ENCODE measurements at places on chromosomes 13 and 19.

DNA sequence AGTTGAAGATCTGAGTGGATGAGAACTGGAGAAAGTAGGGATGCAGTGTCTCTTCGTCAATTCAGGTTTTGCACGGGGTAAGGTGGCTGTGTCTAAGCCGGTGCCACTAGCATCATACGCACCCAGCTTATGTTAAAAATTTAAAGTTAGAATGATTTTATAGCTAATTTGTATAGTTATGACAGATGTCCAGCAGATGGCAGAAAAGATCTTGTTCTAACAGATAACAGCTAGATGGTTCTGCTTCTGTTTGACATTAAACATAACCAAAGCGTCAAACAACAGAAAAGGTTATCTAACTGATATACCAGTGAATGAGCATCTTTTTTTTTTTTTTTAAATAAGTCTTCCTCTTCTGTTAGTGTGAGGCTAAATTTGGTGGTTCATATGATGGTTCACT is 18.8 kb upstream of the EDDM13 start:
- peak; percentile 59 for DNase-seq

- DNase-seq: no peak
Observed at GRCh38 chr13:77513719-77514335, 21.7 kb upstream of the SCEL start.

- no peak for DNase-seq
Observed at GRCh38 chr19:40229484-40229883, 3.0 kb upstream of the CCNP start.

DNA sequence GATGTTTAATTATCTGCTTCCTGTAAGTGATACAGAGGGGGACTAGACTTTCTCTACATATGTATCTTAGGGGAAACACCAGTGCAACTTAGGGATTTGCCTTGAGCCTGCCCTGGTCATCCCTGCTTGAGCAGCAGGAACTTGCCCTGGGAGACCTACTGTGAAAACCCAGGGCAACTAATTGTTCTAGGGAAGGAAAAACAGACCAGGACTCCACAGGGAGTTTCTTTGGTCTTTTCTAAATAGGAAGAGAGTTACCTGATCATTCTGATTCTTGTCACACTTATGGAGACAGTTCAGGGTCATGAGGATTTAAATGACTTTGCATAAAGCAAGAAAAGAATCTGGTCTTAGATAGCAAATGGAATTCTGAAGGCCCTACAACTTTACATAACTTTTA is 89.1 kb downstream of the WASF3 start:
- DNase-seq: no peak

GRCh38 chr19:42228641-42229040 is 8.5 kb downstream of the ZNF526 start:
- no peak for DNase-seq

- DNase-seq: no peak
Observed at GRCh38 chr13:19089315-19089714, 92.3 kb downstream of the TUBA3C start.

DNA sequence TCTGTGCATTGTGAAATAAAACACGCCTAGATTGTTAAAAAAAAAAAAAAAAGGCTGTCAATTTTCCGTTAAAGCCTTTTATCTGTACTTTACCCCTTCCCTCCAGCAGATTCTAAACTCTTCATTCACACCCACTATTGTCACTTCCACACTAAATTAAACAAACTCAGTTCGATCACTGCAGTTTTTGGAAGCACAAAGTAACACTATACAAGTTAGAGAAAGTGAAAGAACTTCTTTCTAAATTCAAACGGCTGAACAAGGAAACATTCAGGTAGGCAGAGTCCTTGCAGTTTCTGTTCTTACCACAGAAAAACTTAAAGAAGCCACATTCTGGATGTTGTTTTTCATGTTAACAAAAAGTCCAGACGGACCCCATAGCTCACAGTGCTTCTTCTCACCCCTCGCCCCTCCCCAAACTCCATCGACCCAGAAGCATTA is 27.5 kb upstream of the UBE2L5 start:
- DNase-seq: no peak

DNA sequence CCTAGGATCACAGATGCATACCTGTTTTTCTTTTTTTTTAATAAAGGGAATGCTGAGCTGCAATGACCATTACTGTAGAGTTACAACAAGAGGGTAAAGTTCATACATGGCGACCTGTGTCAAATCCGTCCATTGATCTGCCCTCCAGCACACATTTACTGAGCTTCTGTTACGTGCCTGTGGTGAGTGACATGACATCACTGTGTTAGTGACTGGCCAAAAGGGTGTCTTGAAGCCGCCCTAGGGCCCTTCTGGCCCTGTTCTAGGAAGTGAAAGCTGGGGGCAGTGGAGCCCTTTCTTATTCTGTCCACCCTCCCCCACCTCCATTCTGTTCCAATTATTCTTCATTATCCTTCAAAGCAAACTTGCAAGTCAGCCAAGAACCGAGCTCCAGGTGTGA is 66.3 kb downstream of the ZIC5 start:
- no peak for DNase-seq

DNA sequence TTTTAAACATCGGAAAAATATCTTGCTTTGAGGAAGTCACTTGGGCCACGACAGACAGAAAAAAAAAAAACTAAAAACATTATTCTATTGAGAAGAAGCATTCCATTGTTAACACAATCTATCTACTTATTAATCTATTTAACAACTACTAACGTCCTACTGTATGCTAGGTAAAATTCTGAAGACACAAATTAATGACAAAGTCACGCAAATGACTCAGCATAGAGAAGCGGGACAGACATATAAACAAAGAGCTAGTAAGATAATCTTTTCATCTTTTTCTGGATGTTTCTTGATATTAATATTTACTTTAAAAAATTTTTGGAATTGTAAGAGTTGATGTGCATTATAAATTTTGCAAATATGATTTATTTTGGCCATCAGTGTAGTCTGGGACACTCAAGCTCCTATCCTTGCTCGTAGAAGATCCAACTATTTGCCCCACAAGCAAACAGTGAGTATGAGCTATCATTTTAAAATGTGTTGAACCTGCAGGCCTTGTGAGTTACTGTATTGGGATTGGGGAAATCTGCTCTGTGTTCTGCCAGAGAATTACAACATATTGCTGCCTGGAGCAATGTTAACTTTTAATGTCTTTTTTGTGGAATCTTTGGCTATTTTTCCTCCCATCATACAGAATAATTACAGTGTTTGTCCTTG is 109.1 kb downstream of the PCDH9 start:
- DNase-seq: no peak

GRCh38 chr13:102012299-102013293 is 389.3 kb downstream of the FGF14 start:
- DNase-seq: no peak

GRCh38 chr19:4594201-4594600 is 34.7 kb upstream of the SEMA6B start:
- DNase-seq: no peak

DNA sequence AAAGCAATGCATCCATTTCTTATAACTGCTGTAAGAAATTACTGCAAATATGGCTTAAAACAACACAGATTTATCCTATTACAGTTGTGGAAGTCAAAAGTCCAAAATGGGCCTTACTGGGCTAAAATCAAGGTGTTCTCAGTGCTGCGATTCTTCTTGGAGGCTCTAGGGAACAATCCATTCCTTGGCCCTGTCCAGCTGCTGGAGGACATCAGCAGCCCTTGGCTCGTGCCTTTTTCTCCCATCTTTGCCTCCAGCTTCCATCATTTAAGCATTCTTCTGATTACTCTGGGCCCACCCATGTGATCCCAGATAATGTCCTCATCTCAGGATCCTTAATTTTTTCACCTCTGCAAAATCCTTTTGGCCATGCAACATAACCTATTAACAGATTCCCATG is 607.1 kb downstream of the DCT start:
- no peak for DNase-seq

DNA sequence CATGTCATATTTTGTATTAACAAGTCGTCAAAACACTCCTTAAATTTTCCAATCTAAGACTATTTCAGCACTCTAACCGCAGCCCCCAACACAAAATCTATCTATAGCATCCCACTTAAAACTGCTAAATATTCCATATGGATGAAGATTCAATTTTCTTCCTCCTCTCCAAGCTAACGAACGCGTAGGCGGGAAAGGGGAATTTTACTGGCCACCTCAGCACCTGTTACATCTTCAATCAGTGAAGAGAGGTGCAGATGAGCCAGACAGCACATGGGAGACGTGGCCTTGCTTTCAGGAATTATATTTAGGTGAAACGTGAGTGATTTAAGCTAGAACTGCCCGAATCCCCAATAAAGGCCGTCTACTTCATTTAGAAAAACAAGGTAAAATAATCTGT is 1.1 kb downstream of the RBM26 start:
- DNase-seq: no peak

- no peak for DNase-seq
Observed at GRCh38 chr13:98731925-98732324, 20.5 kb downstream of the SLC15A1 start.

Measured in left kidney (tissue), 8 donors.